ENCODE measurements at places on chromosomes 3 and 15.

DNA sequence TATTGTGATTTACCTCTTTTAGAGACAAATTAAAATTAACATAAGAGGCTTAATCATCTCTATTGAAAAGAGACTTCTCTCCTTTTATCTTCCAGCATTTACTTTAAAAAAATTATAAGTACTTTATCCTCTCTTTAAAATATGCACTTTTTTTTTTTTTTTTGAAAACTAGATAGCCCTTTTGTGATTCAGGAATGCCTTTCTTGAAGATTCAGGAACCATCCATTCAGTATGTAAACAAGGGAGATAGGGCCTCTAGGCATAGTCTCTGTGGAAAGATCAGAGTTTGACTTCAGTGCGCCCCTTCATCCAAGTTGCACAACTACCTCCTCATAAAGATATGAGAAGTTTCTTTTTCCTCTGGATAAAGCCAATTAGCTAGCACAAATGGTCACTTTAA is 1163.7 kb downstream of the SI start:
- DNase-seq, result no peak

DNA sequence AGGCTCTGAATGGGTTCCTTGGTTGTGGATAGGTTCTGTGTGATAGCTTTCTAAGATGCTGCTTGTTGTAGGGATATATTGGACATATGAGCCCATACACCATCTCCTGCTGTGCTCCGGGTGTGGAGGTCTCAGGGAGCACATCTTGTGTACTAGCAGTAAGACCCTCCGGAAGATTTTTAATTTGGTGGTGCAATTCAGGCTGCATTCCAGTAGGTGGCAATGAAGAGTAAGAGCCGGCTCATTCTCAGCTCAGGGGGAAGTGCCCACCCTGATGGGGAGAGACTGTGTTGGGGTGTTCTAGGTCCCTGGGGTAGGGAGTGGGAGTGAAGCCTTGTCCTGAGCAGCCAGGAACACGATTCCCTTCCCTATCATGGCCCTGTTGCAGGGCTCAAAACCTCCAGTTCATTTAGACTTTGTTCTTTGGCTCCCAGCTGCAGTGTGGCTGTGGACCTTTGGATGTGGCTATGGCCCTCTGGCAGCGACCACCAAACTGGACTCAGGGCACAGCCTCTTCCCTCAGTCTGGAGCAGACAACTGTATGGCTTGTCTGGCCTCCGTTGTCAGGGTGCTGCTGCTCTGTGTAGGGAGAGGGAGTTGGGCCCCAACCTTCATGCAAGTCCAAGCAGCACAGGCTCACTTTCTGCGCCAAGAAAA is 104.7 kb downstream of the UNC13C start:
- DNase-seq, result no peak

- DNase-seq, result no peak
Observed at GRCh38 chr15:35958021-35958420, 412.1 kb upstream of the DPH6 start.

DNA sequence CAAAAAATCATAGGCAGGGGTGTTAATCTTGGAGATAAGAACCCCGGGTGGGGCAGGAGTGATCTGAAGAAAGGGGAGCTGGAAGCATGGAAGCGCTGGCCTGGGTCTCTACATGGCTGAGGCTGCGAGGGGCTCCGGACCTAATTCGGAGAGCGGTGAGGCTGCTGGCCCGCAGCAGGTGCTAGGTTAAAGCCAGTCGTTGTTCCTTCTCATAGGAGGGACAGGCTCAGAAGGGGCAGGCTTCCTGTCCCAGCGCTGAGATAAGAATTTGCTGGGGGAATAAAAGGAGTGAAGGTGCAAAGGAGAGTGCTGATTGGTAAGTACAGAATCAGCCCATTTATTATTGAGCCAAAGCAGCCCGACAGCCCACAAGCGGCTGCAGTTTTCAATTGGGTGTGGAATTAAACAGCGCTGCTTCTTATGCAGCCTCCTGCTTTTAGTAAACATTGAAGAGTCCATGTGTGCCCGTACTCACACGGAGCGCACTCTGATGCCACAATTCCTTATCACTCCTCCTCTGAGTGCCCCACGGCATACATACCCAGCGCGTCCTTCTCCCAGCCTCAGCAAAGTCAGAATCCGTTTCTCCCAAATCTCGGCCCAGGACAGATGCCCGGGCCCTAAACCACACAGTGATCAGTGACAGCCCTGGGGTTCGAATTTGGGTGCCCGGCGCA is 17.1 kb downstream of the CHST13 start:
- DNase-seq, result no peak

GRCh38 chr3:32424581-32425250 is 33.1 kb downstream of the CMTM7 start:
- no peak for DNase-seq

DNA sequence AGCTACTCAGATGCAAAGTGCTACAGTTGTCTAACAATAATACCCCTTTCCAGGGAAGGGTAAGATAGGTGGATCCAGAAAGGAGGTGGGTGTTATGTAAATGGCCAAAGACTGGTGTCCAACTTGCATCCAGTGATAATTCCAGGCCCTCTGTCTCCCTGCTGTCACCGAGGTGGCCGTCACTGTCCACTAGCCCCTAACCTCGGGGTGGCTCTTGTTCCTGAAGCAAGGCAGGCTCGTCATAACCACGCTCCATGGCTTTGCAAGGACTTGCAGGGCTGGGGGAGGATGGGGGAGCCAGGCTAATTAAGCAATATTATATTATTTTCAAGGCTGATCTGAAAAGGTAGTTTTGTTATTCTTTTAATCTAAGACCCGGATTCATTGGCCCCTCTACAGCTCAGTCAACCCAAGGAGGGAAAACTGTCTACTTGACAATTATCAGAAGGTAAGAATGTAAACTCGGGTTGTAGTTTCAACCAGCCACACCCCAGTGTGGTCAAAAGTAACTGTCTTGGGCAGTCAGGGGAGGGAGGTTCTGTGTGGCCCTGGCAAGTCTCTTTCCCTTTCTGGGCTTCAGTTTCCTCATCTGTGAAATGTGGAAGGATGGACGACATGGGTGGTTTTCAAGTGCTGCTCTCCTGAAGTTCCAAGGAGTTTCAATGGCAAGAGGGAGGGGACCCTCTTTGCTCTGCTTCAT is 220.1 kb upstream of the BHLHE40 start:
- DNase-seq, result no peak

DNA sequence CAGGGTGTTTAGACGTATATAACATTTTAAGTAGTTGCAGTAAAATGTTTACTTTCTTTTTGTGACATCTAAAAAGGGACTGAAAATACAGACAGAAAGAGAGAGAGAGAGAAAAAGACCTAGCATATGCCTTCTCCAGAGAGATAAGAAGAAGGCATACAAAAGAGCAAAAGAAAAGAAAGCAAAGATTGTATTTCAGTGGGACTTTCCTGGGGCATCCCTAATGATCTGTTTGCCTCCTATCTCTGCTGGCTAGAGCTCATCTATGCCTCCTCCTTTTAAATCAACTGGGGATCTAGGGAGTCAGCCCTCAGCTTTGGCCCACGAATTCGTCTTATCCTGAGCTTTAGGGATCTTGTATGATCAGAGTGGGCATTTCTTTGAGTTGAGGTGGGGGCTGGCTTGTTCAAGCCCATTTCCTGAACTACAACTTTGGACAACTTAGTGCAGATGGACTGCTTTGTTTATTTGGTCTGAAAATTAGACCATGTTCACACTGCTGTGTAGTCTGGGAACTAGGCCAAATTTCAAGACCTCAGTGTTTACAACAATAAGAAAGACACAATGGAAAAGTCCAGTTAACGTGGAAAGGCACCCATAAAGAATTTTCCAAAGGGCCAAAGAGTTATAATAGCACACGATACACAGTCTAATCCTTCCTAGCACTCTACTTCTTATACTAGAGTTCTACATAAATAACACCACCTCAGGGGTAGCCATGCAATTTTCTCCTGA is 61.0 kb downstream of the ATP8B4 start:
- no peak for DNase-seq

DNA sequence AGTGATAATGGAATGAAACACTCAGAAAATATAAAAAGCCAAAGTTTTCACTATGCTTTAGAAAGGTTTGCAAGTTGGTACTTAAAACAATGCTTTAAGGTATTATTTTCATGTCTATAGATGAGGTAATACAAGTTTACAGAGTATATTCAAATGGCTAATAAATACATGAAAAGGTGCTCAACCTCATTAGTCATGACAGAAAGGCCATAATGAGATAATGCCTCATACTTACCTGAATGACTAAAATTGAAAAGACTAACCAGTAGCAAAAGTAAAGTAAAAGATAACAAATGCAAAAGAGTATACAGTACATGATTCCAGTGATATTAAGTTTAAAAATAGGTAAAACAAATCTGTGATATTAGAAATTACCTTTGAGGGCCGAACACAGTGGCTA is 163.8 kb downstream of the SUCLG2 start:
- DNase-seq, result no peak

- no peak for DNase-seq
Observed at GRCh38 chr15:40257656-40258450, 19.0 kb downstream of the PAK6 start.

GRCh38 chr3:4580346-4581123 is 87.4 kb downstream of the ITPR1 start:
- DNase-seq, result no peak

DNA sequence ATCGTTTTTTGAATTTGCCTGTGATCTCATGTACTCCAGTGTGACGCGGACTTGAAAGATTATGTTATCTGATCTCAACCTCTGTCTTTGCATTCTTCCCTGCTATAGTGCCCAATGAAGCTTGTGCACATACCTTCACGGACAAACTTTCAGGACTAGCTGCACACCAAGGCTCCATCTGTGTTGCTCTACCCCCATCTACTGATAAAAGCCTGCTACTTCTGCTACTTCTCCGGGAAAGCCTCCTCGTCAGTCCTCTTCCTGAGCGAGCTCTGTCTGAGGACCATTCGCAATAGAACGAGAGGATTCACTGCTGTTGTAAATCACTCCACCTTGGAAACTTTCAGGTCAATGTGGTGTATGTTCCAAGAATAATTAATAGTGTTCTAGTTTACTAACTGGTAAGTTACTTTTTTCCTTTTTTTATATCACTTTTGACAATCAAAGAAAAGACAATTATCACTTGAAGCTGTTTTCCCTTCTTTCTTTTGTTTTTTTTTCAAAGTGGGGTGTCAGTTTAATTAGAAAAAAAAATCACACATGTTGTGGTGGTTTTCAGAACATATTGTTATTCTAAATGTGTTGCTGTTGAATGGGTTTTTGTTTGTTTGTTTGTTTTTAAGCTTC is 217.6 kb downstream of the ARRDC4 start:
- DNase-seq, result no peak

GRCh38 chr3:174483254-174483653 is 375.9 kb upstream of the NAALADL2 start:
- DNase-seq, result no peak

DNA sequence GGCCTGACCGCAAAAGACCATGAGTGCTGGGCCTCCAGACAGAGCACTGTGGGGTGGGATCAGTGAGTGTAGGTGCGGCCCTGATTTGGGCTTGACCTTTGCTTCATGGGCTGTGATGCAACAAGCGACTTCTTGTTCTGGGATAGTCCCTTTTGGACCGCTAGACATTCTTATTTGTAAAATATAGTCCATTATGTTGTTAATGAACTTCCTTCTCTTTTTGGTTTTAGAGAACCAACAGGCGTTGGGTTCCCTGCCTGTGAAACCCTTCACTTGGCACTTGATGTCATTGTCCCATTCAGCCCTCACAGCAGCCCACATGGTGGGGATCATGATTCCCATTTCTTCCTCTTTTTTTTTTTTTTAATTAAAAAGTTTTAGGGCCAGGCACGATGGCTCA is 15.8 kb upstream of the TRH start:
- DNase-seq, result no peak

DNA sequence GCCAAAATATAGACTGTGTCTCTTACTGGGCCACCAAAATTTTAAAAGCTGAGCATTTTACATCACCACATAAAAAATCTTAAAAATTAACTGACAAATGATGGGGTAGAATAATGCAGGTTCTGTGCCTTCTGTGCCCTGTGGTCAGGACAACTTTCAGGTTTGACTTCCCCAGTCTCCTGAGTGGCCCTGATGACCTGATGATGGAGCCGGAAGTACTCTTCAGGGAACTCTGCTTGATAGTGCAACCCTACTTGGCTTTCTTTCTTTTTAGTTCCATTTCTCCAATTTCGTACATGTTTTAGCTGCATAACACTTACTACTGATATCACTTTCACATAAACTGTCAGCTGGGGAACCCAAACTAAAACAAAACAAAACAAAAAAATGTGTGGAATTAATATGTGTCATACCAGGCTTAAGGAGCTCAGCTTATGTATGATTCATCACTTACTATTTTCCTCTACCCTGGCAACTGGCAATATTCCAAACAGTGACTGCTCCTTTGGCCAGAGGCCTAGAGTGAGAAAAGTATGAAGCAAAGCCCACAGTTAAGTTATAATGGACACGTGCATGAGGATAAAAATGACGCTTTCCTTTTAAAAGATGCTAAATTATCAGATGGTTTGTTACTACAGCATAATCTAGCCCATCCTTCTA is 194.3 kb downstream of the BCHE start:
- DNase-seq, result no peak

- DNase-seq, result no peak
Observed at GRCh38 chr3:57434041-57434440, 110.1 kb downstream of the DNAH12 start.

DNA sequence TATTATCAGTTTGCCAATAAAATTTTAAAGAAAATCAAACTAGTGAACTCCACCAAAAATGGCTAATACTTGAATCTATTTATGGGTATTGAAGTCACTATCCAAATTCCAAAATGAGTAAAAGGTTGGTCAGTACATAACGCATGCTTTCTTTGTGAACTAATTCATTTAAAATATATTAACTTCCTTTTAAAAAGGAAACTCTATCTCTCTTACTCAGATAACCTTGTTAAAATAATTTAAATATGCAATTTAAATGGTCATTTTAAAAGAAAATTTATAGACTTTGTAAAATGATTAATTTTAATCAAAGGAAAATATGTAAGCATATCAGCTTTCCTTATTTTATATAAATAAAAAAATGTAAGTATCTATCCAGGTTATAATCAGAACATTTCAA is 419.4 kb upstream of the ZNF385D start:
- DNase-seq, result no peak

DNA sequence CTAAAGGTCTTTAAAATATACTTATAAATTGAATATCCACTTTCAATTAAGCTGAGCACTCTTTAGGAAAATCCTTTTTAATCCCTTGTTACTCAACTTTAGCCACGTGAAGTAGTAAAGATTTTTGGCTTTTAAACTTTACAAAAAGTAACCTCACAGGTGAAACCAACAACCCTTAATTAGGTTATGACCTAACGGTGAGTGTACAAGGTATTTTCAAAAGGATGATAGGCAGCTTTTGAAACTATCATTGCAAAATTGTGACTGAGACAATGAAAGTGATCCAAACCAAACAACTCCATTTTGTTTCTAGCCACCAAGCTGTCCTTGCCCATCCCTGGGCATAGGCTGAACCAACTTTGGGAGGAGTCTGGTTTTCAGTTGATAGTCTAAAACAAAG is 940.2 kb downstream of the OTOL1 start:
- DNase-seq, result no peak

DNA sequence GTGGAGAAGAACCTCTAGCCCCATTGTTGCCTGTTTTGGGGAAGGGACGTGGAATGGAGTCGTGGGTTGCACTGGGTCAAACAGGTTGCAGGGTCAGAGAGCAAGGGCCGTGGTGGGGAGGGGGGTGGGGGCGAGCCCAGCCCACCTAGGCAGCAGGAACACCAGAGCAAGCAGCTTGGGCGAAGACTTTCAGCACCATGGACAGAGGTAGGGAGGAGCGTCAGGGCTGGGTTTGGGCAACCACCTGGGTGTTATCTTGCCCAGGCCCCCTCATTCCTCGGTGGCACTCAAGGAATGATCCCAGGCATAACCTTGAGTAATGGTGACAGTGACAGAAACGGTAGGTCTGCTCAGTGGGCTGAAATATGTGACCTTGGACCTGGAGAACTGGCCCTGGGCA is 45.9 kb upstream of the TMEM115 start:
- DNase-seq, result no peak
